ENCODE measurements at places on chromosomes 6 and 20.

- DNase-seq: no peak
These were observed 16.0 kb downstream of the HTR1B start for GRCh38 chr6:77447254-77447653.

GRCh38 chr6:106820412-106820852, 154.1 kb downstream of the CD24 start:
- DNase-seq: no peak

DNA sequence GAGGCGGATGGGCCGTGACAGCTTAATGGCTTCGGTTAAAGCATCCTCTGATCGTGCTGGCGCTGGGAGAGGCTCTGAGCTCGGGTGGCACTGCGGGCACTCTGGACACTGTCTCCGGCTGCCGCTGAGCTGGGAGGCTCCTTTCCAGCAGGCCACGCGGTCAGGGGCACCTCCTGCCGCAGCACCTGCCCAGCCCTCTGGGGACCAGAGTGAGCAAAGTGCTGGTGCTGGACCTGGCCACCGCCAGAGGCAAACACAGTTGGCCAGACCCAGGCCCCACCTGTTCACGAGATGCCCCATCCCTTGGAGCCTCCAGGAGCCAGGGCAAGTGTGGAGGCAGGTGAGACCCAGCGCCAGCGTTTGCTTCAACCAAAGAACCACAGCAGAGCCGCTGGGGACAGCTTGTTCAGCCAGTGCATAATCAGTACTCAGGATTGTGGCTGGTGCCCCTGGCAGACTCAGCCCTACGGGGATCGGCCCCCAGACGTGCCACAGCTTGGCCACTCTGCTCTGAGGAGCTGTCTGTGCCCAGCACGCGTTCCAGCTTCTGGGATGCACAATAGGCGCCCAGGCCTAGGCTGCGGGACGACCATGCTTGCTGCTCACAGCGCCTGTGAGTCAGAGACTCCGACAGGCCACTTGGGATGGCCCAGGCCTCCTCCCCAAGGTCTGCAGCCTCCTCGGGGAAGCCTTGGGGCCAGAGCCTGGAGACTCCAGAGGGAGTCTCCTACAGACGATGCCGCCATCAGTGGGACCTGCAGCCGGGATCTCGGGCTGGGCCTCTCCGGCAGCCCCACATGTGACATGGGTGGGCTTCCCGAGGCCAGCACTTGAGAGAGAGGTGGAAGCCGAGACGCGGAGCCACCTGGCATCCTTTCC, 38.2 kb upstream of the SLCO4A1 start:
- no peak for DNase-seq

DNA sequence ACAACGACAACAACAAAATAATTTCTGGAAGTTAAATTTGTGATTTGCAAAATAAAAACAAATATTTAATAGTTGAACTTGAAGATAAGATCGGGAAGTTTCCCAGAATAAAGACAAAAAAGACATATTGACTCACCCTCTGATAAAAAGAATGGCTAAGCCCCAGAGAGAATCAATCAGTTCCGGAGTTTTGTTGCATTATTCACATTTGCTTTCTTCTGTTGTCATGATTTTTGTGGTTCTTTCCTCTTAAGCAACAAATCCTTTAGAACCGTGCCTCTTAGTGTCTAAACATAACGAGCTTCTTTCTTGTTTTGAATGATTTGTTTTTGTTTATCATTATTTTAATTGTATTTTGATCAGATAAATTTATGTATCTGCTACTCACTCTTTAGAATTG, 337.7 kb upstream of the PRND start:
- DNase-seq: no peak

GRCh38 chr6:90584636-90585255, 2.1 kb downstream of the MAP3K7 start:
- DNase-seq: no peak

GRCh38 chr6:11366183-11366933, 133.9 kb upstream of the NEDD9 start:
- no peak for DNase-seq

DNA sequence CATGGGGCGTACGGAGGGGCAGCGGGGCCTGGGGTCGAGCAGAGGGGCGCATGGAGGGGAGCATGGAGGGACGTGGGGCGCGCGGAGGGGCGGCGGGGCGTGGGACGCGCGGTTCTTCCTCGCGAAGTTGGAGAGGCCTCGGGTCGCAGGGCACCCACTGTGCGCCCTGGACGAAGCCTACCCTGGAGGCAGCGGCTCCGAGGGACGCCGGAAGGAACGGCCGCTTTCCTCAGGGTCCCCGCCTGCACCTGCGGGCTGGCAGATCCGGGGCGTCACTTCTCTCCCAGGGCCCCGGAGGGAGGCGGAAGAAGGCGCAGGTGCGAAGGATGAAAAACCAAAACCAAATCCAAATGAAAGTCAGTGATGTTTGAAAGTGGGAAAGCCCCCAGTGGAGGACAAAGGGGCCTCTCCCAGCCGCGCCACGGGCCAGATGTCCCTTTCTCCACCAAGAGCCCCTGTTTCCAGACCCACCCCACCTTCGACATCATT, 142.1 kb upstream of the PDE10A start:
- DNase-seq: no peak

DNA sequence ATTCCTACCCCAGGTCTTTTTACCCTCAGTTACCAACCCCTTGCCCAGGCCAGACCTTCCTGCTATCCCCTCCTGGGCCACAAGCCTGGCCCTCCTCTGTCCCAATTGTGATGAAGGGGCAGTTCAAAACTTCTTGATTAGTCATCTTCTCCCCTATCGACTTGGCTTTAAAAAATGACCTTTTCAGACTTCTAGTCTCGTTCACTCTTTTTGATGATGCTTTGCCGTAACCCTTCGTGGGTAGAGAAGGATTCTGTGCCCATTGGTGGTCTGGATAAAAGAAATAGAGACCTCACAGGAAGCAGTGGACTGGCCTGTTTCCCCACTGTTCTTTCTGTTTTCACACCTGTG, 5.5 kb downstream of the VEGFA start:
- DNase-seq: no peak

GRCh38 chr6:30884521-30885480, 482 bp downstream of the DDR1 start:
- peak; percentile 85 for DNase-seq

DNA sequence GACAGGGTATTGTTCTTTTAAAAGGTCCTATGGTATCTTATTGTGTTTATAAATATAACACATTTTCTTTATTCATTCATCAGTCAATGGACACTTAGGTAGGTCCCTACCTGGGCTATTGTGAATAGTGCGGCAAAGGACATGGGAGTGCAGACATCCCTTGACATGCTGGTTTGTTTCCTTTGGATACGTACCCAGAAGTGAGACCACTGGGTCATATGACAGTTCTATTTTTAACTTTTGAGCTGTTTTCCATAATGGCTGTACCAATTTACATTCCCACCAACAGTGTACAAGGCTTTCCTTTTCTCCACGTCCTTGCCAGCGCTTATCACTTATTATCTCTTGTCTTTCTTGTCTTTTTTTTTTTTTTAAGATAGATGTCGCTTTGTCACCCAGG, 627.5 kb downstream of the PRKN start:
- DNase-seq: no peak

GRCh38 chr20:24963672-24964505, 14.8 kb downstream of the CST7 start:
- DNase-seq: no peak

- DNase-seq: no peak
These were observed 7.4 kb downstream of the TBC1D20 start for GRCh38 chr20:454951-455350.

DNA sequence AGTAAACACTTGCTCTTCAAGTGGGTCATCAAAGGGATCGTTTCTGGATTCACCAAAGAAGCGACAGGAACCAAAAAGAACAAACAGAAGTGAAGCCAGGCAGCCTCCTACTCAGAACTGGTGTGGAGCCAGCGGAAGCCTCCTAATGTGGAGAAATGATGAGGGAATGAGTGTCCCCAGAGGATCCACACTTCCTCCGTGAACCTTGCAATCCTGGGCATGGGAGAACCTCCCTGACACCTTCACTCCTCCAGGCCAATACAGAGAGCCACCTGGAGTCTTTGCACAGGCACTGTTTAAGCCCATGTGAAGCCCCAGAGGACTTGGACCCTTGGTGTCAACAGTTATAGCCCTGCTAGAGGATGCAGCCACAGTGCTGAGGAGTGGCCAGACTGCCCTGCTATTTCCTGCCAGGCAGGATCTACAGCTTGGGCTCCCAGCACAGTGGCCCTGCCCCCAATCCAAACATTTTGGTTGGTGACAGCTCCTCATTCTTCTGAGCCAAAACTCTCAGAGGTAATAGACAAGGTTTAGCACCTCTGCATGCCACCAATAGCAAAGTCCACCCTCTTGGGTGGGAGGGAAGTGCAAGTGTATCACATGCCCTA, 23.2 kb upstream of the SERINC1 start:
- no peak for DNase-seq

DNA sequence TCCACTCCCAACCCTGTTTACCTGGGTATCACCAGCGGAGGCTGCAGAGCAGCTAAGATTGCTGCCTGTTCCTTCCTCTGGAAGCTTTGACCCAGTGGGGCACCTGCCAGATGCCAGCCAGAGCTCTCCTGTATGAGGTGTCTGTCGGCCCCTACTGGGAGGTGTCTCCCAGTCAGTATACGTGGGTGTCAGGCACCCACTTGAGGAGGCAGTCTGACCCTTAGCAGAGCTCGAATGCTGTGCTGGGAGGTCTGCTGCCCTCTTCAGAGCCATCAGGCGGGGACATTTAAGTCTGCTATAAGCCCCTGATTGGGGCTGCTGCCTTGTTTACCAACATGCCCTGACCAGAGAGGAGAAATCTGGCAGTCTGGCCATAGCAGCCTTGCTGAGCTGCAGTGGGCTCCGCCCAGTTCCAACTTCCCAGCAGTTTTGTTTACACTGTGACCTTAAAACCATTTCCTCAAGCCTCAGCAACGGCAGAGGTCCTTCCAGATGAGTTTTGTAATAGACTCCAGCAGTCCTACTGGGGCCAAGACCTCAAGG, 2.8 kb downstream of the RAET1E start:
- DNase-seq: no peak

GRCh38 chr6:54013966-54014365, 97.3 kb upstream of the MLIP start:
- DNase-seq: no peak

- no peak for DNase-seq
These were observed 127.4 kb upstream of the FAM83B start for GRCh38 chr6:54719131-54719530.

DNA sequence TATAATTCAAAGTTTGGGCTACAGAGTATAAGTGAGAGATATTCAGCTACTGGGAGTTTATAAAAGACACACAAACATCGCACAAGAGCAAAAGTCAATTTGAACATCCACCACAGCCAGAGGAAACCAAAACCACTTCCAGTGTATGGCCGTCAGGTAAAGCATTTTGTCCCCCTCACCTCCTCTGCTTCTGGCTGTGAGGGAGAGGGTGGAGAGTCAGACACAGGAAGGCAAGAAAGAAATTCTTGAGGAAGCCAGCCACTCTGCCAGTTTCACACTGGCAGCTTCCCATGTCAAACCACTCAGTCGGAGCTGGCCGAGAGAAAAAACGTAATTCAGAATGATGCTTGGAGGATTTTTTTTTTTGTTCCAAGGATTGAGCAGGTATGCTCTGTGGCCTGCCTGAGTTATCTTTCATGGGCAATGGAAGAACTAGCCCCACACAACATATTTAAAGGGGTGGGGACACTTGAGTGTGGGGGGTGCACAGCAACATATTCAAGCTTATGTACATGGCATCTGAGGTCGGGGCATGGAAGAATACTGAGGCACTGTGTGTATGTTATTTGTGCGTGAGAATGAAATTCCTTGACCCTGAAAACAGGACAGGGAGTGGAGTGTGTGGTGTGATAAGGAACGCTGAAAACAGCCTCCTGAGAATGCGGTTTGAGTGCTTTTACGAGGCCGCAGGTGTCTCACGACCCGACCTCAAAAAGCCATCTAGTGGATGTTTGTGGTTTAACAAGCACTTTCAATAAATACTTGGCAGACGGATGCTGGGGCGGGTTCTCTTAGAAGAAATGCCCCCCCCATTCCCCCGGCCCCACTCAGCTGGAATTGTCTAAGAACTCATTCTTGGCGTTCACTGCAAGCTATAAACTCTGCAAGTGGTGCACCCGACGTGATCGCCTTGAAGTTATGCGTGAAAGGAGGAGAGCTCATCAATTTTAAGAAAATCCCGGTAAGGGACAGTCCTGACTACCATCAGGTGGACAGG, 27.5 kb upstream of the ZBTB22 start:
- peak; percentile 80 for DNase-seq

DNA sequence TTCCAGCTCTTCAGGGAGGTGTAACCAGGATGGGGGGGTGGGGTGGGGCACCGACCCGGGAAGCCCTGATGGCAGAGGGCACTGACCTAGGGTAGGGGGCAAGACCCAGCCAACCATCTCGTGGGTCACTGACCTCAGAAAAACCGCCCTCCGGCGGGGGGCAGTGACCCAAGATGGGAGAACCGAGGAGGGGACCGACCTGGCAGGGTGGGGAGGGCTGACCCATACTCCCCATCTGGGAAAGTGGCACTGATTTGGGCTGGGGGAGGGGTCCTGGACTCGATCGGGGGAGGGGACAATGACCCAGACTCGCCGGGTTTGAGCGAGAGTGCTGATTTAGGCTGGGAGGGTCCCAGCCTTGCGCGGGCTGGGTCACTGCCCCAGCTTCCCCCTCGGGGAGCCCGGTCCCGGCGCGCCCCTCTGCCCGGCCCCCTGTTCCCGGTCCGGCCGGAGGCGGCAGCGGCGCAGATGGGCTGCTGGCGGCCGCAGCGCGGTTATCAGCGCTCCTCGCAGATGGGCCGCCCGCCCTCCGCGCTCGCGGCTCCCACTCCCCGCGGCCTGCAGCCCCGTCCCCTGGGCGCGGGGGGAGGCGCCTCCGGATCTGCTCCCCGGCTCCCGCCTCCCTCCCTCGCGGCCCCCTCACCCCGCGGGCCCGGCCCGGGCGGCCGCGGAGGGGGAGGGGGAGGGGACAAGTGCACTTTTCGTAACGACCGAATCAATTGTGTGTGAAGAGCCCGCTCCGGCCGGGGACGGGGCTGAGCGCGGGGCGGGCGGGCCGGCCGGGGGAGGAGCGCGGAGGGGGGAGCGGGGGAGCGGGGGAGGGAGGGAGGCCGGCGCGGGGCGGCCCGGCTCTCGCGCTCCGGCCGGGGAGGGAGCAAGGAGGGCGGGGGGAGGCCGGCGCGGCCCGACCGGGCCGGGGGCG, 2.2 kb downstream of the NOL4L start:
- DNase-seq: peak; percentile 75

- DNase-seq: peak; percentile 88
These were observed 174.1 kb downstream of the BMP7 start for GRCh38 chr20:57092112-57092899.

- DNase-seq: no peak
These were observed 357.4 kb downstream of the PAX1 start for GRCh38 chr20:22062874-22063273.

GRCh38 chr20:8664778-8665177, 404.1 kb upstream of the PLCB4 start:
- DNase-seq: no peak

- DNase-seq: no peak
These were observed 127.9 kb downstream of the QRSL1 start for GRCh38 chr6:106757267-106757666.

- no peak for DNase-seq
These were observed 179.2 kb upstream of the PHACTR1 start for GRCh38 chr6:12537389-12537788.

DNA sequence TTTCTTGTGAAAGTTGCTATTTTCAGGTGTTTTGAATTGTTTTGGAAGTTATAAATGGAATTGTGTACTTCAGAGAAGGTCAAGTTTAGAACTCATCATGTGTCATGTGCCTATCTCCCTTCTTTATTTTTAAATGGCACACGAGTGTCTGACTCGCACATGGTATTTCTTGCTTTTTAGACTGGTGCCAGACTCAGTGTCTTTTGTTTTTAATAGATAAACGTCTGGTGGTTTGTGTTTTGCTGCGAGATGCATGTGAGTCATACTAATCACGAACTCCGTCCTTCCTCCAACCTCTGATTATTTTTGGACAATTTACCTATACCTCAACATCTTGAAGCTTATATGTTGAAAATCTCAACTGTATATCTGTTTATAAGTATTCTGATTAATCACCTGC, 292.1 kb downstream of the CDKAL1 start:
- DNase-seq: no peak
